ENCODE measurements at places on chromosomes 12 and 14.

- no peak for DNase-seq
These were observed 2.2 kb downstream of the OASL start for GRCh38 chr12:121036810-121037326.

- no peak for DNase-seq
These were observed 12.2 kb downstream of the CAPZA3 start for GRCh38 chr12:18750085-18750484.

DNA sequence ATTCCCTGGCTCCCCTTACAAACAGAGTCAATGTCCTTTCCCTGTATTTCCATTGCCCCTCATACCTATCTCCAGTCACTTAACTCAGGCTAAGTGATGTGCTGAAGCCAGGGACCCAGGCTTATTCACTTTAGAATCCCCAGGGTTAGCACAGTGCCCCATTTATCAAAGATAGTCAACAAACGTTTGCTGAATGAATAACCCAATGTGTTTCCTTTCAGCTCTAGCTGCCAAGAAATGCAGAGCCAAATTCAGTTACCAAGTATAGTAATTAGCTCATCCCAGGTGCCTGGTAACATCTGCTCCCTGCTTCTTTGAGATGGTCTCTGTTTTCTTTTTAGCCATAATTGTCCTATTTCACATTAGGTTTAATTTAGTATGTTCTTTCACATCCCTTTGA is 189.5 kb downstream of the PHLDA1 start:
- DNase-seq: no peak

DNA sequence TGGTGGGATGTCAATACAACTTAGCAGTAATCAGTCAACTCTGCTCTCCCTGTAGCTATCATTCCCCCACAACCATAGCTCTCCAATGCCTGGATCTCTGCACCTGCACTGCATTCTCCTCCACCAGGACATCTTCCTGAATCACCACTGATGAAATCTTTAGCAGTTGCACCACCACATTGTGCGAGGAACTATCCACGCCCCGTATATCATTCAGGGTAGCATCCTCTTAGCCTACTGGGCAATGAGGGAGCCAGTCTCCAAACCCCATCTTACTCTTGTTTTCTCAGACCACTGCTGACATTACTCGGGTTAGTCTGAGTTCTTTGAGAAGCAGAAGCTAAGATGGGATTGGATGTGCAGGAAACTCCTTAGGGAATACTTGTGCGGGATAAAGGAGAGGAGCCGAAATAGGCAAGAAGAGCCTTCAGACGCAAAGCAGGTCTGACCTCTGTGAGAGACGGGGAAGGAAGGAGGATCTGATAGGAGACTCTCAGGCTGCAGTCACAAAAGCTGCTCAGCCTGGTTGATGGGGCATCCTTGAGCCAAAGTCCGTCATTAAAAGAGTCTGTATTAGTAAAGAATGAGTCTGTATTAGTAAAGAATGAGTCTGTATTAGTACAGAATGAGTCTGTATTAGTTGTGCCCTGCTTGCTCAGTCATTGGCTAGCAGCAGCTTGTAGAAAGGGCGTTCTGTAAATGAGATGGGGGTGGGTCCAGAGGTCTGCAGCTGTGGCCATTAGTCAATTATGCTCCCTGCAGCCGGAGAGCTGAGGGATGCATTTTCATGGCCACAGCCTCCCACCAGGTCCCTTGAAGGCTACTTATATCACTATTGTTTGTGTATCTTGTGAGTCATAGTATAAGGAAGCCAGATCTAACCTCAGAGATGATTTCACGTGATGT is 49.6 kb upstream of the RASSF3 start:
- DNase-seq: no peak

GRCh38 chr12:99386907-99387306 is 260.6 kb upstream of the GARIN6 start:
- DNase-seq: no peak

- no peak for DNase-seq
These were observed 4.5 kb upstream of the MIA2 start for GRCh38 chr14:39229222-39229543.

- DNase-seq: no peak
These were observed 351.3 kb upstream of the KITLG start for GRCh38 chr12:88931598-88931997.

GRCh38 chr14:66758031-66758613 is 250.2 kb downstream of the GPHN start:
- DNase-seq: no peak

DNA sequence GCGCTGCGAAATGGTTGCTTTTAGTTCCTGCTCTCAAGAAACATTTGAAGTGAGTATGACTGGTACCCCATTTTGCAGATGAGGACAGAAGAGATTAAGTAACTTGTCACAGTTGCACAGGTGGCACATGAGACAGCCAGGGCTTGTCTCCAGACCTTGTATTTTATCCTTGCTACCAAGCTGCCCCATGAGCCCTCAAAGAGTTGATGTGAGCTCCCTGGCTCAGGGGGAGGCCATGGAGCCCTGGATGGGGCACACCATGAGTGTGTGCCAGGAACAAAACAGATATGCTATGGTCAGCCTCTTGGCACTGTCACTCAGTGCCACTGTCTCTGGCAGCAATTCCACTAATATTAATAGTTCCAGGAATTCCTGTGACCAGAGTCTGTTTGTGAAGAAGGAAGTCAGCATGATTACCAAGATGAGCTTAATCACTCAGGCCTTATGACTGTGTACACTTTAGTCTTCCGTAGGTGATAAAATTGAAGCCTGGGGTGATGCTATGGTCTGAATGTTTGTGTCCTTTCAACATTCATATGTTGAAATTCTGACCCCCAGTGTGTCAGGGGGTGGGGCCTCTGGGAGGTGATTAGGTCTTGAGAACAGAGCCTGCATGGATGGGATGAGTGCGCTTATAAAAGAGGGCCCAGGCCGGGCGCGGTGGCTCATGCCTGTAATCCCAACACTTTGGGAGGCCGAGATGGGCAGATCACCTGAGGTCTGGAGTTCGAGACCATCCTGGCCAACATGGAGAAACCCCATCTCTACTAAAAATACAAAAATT is 806.8 kb downstream of the AACS start:
- DNase-seq: no peak

DNA sequence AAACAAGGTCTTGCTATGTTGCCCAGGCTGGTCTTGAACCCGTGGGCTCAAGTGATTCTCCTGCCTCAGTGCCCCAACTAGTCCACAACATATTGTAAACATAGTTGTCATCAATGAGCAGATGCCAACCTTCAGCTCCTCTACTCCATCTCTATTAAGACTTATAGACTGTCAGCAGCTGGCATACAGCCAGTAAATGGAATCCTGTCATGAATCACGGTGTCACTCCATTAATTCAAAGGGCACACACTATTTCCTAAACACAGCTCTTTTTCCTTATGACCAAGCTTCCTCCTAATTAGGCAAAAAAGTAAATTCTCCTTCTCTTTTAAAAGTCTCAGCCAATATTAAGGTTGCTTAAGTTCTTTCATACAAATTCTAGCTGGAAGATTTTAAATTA is 111.2 kb downstream of the ITPR2 start:
- no peak for DNase-seq

DNA sequence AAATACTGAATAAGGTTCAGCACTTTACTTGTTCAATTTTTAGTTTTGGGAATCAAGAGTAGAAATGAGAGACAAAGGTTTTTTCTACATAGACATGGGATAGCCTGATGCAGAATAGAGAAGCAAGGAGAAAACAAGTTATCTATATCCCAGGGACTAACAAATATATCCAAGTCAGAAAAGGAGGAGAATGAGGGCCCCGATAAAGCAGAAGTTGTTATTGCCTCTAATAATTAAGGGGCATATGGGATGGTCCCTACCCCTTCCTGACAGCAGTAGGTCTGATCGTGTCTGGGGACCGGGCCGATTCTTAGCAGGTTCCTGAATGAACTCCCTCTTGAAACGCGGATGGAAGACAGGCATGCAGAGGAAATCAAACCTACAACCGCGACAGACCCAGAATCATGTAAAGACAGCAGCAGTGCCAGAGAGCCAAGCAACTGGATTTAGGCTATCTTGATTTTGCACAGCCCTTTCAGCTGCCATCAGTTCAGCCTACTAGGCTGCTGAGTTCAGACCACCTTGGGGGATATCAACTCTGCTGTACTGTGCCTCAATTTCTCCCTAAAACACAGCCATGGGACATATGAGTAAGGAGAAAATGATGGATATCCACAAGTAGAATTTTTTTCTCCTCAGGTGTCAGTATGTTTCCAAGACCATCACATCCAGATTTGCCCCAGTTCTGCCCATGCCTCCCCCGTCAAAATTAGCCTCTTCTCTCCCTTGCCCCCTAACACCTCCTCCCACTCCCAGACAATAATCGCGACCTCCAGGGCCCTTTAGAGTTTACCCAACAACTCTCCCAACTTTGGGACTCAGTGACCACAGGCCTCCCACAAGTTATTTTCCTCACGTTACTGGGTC is 706 bp downstream of the PRMT5 start:
- DNase-seq: no peak
